CD4-positive, alpha-beta T cell (primary cell): ENCODE measurements at places on chromosomes 16 and 17.

- peaks cover 11% of the 10 kb centered on the region for H3K27me3 ChIP-seq
- H3K36me3 ChIP-seq, result no peaks in the 10 kb centered on the region
- H3K27ac ChIP-seq, result no peak overlapping the region
- no peaks in the 10 kb centered on the region for H3K4me1 ChIP-seq
Measured at GRCh38 chr17:81315129-81315884, 20.2 kb upstream of the SLC38A10 start.

DNA sequence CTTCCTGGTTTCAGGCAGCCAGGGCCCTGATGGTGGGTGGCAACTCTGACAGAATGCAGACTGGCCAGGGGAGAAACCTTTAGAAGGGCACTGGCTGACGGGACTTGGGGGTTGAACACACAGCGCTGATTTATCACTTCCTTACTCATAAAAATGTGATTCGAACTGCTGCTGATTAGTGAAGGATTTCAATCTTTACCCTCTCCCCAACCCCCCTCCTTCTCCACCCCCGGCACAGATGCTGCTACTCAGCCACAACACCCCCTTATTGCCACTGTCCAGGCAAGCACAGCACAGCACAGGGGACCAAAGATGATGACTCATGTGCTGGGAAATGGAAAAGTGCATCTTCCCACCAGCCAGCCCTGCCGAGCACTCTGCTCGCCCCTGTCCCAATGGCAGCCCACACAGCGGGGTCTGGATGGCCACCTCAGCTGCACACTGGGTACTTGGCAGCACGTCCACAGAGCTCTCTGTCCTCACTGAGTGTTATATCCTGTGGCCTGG is 70.1 kb downstream of the SMG6 start:
- H3K4me1 ChIP-seq, result no peaks in the 10 kb centered on the region
- H3K36me3 ChIP-seq, result peaks cover 50% of the 10 kb centered on the region
- H3K27ac ChIP-seq, result no peak overlapping the region
- DNase-seq, result no peak

DNA sequence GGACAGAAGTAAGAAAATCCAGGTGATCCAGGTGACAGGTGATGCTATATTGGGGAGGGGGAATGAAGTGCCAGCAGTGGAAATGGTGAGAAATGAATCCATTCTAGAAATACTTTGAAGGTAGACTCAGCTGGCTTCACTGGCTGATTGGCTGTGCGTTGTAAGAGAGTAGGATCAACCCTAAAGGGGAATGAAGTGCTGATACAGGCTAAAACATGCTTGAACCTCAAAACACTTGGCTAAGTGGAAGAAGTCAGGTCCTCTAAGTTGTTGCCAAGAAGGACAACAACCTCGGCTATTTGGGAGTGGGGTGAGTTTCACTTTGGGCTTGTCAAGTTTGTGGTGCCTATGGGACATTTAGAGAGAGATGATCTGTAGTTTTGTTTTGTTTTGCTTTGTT is 24.1 kb upstream of the SCNN1B start:
- H3K4me1 ChIP-seq, result no peaks in the 10 kb centered on the region
- DNase-seq, result no peak
- no peaks in the 10 kb centered on the region for H3K36me3 ChIP-seq
- H3K27ac ChIP-seq, result no peak overlapping the region
- no peak overlapping the region for H3K4me3 ChIP-seq

DNA sequence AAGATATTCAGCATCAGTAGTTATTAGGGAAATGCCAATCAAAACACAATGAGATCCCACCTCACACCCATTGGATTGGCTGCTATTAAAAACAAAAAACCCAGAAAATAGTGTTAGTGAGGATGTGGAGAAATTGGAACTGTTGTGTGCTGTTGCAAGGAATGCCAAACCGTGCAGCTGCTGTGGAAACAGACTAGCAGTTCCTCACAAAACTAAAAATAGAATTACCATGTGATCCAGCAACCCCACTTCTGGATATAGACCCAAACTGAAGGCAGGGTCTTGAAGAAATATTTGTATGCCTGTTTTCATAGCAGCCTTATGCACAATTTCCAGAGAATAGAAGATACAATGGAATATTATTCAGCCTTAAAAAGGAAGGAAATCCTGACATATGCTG is 46.0 kb downstream of the FOXK2 start:
- no peaks in the 10 kb centered on the region for H3K27me3 ChIP-seq
- H3K4me3 ChIP-seq, result no peak overlapping the region
- peaks cover 53% of the 10 kb centered on the region for H3K36me3 ChIP-seq
- DNase-seq, result no peak
- H3K4me1 ChIP-seq, result peaks cover 13% of the 10 kb centered on the region

- H3K36me3 ChIP-seq, result no peaks in the 10 kb centered on the region
- H3K27ac ChIP-seq, result no peak overlapping the region
- H3K4me3 ChIP-seq, result no peak overlapping the region
- H3K4me1 ChIP-seq, result no peaks in the 10 kb centered on the region
- no peak for DNase-seq
- H3K27me3 ChIP-seq, result no peaks in the 10 kb centered on the region
Measured at GRCh38 chr17:1638171-1638590, 7.4 kb downstream of the SCARF1 start.

DNA sequence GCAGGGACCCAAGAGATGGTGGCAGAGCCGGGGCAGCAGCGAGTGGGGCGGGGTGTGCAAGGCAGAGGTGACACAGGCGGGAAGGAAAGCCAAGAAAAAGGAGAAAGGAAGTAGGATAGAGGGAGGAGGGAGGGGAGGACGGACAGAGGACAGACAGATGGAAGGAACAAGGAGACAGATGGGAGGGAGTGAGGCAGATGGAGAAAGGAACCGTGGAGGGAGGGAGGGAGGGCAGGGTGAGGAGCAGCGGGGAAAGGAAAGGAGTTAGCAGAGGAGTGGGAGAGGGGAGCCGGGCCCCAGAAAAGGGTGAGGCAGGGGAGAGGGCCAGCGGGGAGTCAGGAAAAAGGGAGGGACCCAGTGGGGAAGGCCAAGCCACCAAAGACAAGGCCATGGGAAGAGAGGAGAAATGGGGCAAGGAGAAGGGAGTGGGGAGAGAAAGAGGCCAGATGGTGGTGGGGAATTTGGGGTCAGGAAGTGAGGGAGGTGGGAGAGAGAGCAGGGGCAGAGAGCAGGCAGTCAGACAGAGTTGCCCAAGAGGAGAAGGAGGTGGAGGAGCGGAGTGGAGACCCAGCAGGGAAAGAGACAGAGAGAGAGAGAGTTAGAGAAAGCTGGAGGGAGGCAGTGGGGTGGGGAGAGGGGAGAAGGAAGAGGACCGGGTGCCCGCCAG is 13.2 kb upstream of the ASGR1 start:
- no peak overlapping the region for H3K4me3 ChIP-seq
- no peaks in the 10 kb centered on the region for H3K27me3 ChIP-seq
- no peak for DNase-seq

DNA sequence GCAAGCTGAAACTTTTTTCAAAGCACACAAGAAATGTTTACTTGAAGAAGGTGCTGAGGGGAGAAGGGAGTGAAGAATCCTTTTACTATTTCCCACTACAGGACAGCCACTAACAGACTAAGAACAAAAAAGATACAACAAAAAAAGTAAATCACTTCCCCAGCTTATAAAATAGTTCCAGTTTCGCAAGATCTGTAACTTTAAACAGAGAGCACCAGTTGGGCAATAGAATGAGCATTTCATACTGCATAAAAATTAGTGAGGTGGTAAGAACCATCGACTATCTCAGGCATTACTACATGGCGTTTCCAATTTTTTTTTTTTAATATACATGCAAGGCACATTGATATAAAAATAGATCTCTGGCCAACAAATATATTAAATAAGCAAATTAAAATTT is 11.1 kb downstream of the CRYBA1 start:
- H3K27ac ChIP-seq, result no peak overlapping the region
- H3K27me3 ChIP-seq, result no peaks in the 10 kb centered on the region
- no peak for DNase-seq
- no peaks in the 10 kb centered on the region for H3K4me1 ChIP-seq
- no peak overlapping the region for H3K4me3 ChIP-seq

GRCh38 chr16:74921051-74921450 is 63.9 kb downstream of the WDR59 start:
- H3K27me3 ChIP-seq, result no peaks in the 10 kb centered on the region
- H3K4me3 ChIP-seq, result no peak overlapping the region
- no peaks in the 10 kb centered on the region for H3K4me1 ChIP-seq
- peaks cover 71% of the 10 kb centered on the region for H3K36me3 ChIP-seq
- H3K27ac ChIP-seq, result no peak overlapping the region

- H3K4me1 ChIP-seq, result no peaks in the 10 kb centered on the region
- H3K36me3 ChIP-seq, result no peaks in the 10 kb centered on the region
- H3K27me3 ChIP-seq, result no peaks in the 10 kb centered on the region
Measured at GRCh38 chr16:81821436-81822128, 42.5 kb downstream of the PLCG2 start.

DNA sequence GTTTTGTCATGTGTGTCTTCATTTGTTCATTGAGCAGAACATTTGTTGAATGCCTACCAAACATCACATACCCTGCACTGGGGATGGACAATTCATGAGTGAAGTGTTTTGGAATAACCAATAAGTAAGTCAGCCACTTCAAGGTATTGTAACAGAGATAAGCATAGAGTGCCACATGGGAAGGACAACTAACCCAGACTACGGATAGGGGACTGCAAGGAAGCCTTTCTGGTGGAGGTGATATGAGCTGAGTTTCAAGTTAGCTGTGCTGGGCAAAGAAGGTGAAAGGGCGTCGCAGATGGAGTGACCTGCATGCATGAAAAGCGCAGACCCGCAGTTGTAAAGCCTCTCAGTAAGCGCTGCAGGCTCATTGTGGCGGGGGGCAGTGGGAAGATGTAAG is 78.8 kb downstream of the TNRC6C start:
- H3K27me3 ChIP-seq, result no peaks in the 10 kb centered on the region
- H3K27ac ChIP-seq, result no peak overlapping the region
- DNase-seq, result no peak
- peaks cover 12% of the 10 kb centered on the region for H3K4me1 ChIP-seq
- no peak overlapping the region for H3K4me3 ChIP-seq

GRCh38 chr17:78993241-78993956 is 13.7 kb upstream of the LGALS3BP start:
- no peak overlapping the region for H3K4me3 ChIP-seq
- no peaks in the 10 kb centered on the region for H3K27me3 ChIP-seq
- H3K36me3 ChIP-seq, result peaks cover 68% of the 10 kb centered on the region
- H3K4me1 ChIP-seq, result peaks cover 7% of the 10 kb centered on the region

DNA sequence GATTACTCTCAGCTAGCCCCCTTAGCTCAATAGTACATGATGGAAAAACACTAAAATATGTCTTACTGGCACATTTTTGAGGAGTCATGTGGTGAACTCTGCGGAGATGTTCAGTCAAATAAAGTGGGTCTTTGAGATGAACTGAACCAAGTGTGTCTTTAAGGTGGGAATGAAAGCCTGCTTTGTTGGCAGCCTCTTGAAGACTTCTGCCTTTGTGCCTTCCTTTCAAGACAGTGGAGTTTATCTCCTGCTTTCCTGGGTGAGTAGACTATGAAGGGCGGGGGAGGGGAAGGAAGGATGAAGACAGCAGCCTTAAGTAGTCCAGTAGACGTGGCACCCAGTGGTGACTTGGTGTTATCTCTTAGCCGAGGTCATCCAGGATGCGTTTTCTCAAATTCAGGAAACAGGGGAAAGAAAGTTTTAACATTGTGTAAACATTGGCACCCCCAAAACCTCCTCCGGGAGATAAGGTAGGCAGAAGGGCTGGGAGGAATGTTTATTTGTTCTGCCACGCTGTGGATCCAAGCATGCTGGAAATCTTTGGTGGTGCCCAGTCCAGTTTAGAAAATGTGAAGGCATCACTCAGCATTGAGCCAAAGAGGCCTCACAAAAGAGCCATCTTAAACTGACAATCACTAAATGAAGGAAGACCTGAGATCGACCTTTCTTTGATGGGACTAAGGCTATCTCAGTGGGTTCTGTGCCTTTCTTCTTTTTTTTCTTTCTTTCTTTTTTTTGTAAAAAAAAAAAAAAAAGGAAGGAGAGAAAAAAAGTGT is 220.6 kb downstream of the FTO start:
- H3K36me3 ChIP-seq, result no peaks in the 10 kb centered on the region
- H3K4me3 ChIP-seq, result no peak overlapping the region
- no peaks in the 10 kb centered on the region for H3K4me1 ChIP-seq
- DNase-seq, result no peak

GRCh38 chr17:2453325-2453724 is 52.5 kb upstream of the MNT start:
- DNase-seq, result no peak
- H3K4me1 ChIP-seq, result no peaks in the 10 kb centered on the region
- no peak overlapping the region for H3K4me3 ChIP-seq
- peaks cover 20% of the 10 kb centered on the region for H3K36me3 ChIP-seq

GRCh38 chr17:55496094-55496881 is 15.0 kb downstream of the SMIM36 start:
- H3K4me1 ChIP-seq, result no peaks in the 10 kb centered on the region
- no peaks in the 10 kb centered on the region for H3K27me3 ChIP-seq
- H3K4me3 ChIP-seq, result no peak overlapping the region
- no peak overlapping the region for H3K27ac ChIP-seq
- DNase-seq, result no peak
- no peaks in the 10 kb centered on the region for H3K36me3 ChIP-seq

DNA sequence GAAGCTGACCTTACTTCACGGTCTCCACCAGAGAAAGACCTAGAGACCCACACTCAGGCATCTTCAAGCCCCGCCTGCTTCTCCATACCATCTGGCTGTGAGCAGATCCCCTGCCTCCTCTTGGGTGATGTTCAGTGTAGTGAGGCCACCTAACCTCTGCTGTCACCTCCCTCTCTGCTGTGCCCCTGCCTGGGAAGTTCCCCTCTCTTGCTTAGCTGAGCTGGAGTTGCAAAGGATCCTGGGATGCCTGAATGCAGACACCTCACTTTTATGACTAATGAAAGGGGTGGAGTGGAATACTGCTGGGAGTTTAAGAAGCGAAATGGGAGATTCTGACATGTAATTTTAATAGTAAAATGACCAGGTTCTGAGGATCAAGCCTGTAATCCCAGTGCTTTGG is 5.8 kb downstream of the IRX3 start:
- no peak overlapping the region for H3K4me3 ChIP-seq
- peaks cover 72% of the 10 kb centered on the region for H3K27me3 ChIP-seq
- H3K36me3 ChIP-seq, result no peaks in the 10 kb centered on the region
- H3K27ac ChIP-seq, result no peak overlapping the region

DNA sequence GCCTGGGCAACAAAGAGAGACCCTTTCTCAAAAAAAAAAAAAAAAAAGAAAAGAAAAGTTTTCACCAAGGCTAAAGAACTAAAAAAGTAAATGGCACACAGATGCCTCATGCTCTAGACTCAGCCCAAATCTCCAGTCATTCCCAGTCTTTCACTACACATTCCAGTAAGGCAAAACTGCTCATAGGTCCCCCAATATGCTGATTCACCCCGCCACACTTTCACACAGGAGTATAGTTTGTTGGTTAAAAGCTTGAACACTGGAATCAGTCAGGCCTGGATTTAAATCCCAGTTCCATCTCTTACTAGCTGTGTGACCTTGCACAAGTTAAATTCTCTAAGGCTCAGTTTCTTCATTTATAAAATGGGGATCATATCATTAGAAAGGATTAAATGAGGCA is 1.9 kb downstream of the PIGS start:
- DNase-seq, result no peak
- no peak overlapping the region for H3K27ac ChIP-seq
- H3K4me1 ChIP-seq, result peaks cover 50% of the 10 kb centered on the region
- H3K4me3 ChIP-seq, result no peak overlapping the region

DNA sequence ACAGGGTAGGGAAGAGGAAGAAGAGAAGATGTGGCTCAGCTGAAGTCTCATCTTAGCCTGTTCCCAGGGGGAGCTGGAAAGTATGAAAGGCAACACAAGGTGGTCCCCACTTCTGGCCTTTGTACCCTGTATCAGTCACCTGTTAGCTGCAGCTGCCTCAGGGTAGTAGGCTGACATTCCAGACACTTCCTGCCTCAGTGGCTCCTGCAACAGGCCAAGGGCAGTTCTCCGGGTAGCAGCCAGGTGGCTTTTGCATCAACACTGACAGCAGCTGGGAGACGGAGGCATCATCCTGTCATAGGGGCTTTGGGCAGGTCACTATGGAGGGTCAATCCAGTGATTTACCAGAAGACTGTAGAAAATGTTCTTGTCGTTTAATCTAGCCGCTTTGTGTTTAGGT is 124.0 kb downstream of the RGS9 start:
- H3K36me3 ChIP-seq, result no peaks in the 10 kb centered on the region
- peaks cover 9% of the 10 kb centered on the region for H3K4me1 ChIP-seq
- no peak overlapping the region for H3K27ac ChIP-seq
